Activated naive CD8-positive, alpha-beta T cell treated with anti-CD3 and anti-CD28 coated beads, Interleukin-2, amount 10 ng/mL, durations not matched to agents 7 days and 5 days (primary cell): ENCODE measurements at places on chromosomes 5 and 9.
A peak's percentile ranks its signal among the peaks of the same experiment; 100 is the strongest.

DNA sequence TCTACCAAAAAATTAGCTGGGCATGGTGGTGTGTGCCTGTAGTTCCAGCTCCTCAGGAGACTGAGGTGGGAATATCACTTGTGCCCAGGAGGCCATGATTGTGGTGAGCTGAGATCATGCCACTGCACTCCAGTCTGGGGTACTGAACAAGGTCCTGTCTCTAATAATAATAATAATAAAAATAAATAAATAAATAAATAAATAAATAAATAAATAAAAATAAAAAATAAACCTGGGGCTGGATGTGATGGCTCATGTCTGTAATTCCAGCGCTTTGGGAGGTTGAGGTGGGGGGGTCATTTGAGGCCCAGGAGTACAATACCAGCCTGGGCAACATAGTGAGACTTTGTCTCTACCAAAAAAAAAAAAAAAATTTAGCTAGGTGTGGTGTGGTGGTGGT lies 113.7 kb downstream of the ARHGEF28 start:
- no peak for DNase-seq

DNA sequence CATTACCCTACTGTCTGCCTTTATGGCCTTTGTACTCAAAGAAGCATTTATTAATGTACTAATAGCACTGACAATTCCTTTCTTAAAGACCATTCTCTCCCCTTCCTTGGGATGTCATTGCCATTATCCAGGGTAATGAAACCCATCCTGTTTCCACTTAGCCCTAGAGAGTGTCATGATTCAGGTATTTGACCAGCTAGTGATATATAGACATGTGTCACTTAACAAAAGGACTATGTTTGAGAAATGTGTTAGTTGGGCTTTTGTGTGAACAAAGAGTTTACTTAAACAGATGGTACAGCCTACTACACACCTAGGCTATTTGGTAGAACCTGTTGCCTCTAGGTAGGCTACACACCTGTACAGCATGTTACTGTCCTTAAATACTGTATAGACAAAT lies 2.0 kb downstream of the ATP6V0E1 start:
- DNase-seq: no peak

DNA sequence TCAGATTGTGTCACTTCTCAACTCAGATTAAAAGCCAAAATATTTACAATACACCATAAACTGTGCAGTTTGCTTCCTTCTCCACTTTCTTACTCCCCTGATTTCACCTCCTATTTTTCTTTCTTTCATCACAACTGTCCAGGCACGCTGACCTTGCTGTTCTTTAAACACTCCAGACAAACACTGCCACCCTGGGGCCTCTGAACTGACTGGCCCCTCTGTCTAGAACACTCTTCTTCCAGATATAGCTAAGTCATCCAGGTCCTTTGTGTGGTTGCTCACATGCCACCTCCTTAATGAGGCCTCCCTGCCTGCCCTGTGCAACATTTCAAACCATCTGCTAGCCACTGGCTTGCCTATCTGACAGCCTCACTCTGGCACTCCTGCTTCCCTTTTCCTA lies 46.6 kb downstream of the ATG10 start:
- DNase-seq: no peak

- DNase-seq: no peak
Measured at GRCh38 chr9:124590889-124591641, 83.9 kb upstream of the NR5A1 start.

DNA sequence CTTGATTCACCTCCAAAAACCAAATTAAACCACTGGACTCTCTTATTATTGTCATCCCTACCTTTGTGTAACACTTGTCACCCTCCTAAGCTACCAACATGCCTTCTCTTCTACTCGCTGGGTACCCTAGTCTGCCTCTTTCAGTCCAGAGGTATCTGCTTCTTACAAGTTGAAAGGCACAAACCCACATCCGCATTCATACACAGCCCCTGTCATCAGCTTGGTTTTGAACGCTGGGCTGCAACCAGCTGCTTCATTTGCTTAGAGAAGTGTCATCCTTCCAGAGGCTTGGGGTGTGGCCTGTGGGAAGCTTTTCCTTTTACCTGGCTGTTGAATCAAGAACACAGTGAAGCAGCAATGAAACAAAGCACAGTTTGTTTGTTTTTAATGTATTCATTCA lies 138.8 kb upstream of the WWC1 start:
- DNase-seq: no peak

- DNase-seq: no peak
Measured at GRCh38 chr9:137160716-137161557, 8.9 kb downstream of the LRRC26 start.

GRCh38 chr9:82745919-82746318 lies 317.0 kb downstream of the RASEF start:
- no peak for DNase-seq

GRCh38 chr5:166961028-166961427 lies 1330.4 kb upstream of the WWC1 start:
- DNase-seq: no peak

GRCh38 chr9:75013735-75014134 lies 14.4 kb downstream of the CARNMT1 start:
- DNase-seq: no peak

- DNase-seq: no peak
Measured at GRCh38 chr9:129472651-129473102, 148.2 kb downstream of the C9orf50 start.

GRCh38 chr5:91742550-91742949 lies 359.4 kb upstream of the ARRDC3 start:
- no peak for DNase-seq

GRCh38 chr9:132268725-132269352 lies 85.9 kb downstream of the SETX start:
- peak; percentile 74 for DNase-seq

- no peak for DNase-seq
Measured at GRCh38 chr5:23648656-23649055, 141.2 kb downstream of the PRDM9 start.

DNA sequence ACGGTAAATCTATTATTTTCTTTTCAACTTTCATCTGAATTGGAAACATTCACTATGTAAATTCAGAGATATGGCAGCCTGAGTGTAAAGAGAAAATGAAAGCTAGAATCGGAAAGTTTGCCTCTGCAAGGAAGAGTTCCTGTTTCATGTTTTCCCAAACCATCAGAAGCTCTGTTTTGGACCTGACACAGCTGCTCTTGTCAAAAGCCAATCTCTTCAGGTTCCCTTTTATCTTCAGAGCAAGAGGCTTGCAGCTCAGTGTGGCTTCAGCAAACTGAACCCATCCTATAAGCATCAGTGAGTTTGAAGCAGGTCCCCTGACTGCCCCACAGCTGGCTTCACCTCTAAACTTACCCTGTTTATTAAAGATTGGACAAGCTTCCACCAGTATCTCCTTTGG lies 1099.7 kb downstream of the DTWD2 start:
- no peak for DNase-seq

DNA sequence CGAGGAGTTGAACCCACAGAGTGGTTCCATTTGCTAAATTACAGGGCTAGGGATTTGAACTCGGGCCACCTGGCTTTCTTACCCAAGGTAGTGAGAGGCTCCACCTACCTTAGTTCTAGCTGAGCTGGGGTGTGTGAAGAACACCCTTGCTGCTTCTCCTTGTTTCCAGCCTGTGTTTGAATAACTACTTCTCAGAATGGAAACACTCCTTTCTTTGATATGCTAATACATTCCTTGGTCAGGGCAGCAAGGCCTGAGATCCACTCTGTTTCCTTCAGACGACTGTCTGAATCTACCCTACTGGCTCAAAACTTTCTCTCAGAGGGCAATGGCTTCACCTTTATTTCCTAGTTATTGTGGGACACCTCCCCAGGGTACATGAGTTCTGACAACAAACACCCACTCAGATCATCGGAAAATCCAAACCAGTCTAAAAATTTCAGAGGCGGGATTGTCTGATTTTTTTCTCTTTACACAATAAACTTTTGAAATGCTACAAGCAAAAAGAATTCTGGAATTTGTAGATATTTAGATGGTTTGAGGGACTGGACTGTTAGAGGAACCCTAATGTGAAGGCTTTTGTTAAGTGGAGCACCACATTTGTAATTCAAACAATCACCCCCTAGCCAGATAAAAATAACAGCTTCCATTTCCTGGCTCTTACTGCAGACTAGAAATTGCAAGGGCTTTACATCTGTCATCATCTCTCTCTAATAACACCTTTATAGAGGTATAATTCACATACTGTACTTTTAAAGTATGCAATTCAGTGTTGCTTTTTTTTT lies 4.0 kb upstream of the ATP6V1G1 start:
- DNase-seq: no peak

GRCh38 chr9:83570359-83570758 lies 32.2 kb upstream of the FRMD3 start:
- DNase-seq: no peak

GRCh38 chr9:136019041-136019680 lies 58.0 kb upstream of the UBAC1 start:
- no peak for DNase-seq

DNA sequence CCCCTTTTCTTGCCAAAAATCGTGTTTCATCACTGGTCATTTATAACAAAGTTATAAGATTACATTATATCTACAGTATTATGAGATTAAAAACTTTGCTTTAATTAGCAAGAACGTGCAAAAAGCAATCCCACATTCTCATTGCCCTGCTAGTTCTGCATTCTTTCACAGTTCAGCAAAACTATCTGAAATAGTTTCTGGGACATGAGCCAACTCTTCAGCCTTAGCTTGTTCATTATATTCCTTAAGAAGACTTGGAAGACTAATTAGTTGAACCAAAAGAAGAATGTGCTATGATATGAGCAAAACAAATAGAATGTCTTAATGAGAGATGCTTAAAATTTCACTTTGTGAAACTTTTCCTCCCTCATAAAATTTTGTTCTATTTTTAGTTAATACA lies 76.7 kb downstream of the ITGA1 start:
- DNase-seq: no peak

DNA sequence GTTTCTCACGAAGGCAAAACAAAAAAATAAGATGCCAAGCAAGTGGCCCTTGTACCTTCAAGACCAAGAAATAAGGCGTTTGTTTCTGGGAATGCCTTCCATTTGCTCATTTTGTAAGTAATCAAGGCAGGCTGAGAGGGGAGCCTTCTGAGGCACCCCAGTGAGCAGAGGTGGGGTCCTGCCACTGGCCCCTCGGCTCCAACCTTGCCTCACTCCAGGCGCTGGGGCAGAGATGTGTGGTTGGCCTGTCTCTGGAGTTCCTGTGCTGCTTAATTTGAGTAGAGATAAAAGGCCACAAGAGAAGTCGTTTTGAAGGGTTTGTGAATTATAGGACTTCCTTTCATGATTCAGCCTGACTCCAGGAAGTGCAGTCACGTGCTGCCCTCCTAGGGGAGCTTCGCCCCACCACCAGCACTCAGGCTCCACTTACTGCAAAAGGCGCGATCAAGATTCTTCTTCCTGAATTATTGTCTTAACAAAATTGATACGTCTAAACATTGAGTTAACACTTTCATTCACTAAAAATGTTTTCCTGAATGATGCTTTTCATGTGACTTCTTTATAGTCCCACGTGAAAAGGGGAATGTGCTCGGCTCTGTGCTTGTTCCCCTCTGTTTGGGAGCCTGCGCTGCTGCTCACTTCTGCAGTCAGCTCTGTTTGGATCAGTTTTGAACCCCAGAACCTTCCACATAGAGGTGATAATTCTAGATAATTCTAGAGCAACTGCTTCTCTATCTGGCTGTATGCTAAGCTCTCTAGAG lies 13.7 kb downstream of the SYK start:
- no peak for DNase-seq

- no peak for DNase-seq
Measured at GRCh38 chr9:87494970-87495471, 2.6 kb upstream of the DAPK1 start.

- no peak for DNase-seq
Measured at GRCh38 chr5:133106761-133107572, 55.2 kb downstream of the HSPA4 start.

DNA sequence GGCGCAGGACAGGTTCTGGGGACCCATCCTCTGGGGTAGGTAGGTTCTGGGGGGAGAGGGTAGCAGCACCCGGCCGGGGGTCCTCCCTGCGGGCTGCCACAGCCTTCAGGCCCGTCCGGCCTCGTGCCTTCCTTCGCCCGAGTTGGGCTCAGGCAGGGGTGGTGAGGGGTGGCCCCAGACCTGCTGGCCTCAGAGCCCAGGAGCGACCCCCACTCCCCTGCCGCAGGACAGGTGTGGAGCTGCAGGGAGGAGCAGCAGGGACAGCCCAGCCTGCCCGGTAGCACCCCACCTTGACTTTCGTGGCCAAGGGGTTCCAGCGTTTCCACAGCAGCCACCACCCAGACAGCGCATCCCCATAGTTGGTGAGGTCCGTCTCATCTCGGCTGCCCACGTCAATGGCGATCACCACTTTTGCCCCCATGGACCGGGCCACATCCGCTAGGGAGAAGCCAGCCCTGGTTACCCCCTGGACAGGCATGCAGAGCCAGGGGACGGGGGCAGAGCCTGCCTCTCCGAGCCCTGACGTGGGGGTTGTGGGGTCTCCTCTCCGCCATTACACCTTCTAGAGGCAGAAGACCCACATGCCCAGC lies 3.4 kb upstream of the NSMF start:
- peak; percentile 48 for DNase-seq

- DNase-seq: no peak
Measured at GRCh38 chr5:118825226-118825625, 163.1 kb downstream of the DTWD2 start.

DNA sequence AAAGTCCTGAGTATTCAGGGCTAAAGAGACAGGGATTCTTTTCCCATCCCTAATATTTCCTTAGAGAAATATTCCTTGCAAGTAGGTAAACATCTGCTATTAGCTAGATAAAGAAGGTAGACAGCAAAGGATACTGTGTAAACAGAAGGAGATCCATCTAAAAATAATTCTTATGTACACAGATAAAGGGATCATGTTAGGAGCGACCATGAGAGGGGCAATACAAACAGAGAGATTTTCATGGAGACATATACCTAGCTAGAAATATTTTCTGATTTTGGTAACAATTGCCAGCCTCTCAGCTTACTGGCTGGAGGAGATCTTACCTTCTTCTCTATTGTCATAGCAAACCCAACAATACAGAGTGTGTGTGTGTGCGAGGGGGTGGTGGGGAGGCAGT lies 184.6 kb upstream of the DMAC1 start:
- no peak for DNase-seq

DNA sequence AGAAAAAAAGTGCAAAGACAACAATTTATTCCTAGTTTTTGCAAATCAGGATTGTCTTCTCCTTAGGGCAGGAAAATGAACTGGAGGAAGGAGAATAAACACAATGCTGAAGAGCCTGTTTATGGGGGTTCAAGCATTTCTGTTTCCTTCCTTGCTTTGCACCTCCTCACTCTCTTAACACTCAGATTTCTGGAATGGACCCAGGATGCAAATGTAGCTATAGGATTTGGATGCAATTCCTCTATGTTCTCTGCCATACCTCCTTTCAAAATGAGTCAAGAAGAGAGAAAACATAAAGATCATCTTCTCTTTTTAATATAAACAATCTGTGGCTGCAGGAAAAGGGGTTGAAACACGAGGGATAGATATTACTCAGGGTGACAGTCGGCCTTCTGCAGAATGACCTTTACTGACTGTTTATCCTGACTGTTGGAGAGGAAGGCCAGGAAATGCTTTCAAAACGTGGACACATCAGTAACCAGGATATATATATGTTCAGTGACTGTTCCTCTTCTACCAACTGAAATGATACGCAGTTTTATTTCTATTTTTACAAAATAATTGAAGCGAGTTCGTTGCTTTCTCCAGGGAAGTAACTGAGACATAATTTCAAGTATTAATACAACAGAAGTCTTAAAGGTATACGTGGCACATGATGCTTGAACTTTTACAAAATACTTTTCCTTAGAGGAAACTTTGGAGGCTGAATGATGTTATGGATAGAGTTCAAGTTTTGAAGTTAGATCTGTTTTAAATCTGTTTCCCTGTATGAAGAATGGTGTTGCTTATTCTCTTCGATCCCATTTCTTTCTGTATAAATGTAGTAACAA lies 44.4 kb downstream of the ACTBL2 start:
- DNase-seq: no peak
